ENCODE measurements at places on chromosomes 13 and 19.

GRCh38 chr13:21913010-21913409 is 242.1 kb downstream of the FGF9 start:
- DNase-seq: no peak

DNA sequence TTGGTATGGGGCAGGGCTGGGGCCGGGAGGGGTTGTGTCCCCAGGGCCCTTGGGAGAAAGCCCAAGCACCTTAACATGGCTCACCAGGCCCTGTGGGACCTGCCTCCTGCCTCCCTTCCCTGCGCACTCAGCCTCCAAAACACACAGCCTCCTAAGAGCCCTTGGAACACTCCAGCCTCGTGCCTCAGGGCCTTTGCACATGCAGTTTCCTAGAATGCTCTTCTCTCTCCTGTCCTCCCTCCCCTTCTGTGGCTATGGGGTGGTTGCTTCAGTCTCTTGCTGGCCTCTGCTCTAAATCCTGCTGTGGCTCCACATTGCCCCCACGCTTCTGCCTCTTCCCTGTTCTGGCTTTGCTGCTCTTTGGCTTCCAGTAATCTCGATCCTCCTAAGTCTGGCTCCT is 23.7 kb downstream of the HIF3A start:
- no peak for DNase-seq

DNA sequence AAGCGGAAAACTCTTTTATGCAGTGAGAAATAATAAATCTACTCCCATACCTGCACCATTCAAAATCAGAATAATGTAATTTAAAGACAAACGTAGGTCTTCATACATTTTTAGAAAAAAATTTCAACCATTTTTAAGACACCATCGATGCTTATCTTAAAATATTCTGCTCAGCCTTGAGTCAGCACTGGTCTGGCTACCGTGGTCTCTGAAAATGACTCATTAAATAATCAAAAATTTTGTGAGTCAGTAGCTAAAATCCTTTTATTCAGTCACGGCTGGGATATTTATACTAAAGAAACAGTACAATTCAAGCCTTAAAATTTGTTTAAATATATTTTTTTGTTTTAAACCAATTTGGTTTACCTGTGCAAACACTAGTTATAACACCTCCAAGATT is 2862.8 kb upstream of the PCDH20 start:
- DNase-seq: no peak

DNA sequence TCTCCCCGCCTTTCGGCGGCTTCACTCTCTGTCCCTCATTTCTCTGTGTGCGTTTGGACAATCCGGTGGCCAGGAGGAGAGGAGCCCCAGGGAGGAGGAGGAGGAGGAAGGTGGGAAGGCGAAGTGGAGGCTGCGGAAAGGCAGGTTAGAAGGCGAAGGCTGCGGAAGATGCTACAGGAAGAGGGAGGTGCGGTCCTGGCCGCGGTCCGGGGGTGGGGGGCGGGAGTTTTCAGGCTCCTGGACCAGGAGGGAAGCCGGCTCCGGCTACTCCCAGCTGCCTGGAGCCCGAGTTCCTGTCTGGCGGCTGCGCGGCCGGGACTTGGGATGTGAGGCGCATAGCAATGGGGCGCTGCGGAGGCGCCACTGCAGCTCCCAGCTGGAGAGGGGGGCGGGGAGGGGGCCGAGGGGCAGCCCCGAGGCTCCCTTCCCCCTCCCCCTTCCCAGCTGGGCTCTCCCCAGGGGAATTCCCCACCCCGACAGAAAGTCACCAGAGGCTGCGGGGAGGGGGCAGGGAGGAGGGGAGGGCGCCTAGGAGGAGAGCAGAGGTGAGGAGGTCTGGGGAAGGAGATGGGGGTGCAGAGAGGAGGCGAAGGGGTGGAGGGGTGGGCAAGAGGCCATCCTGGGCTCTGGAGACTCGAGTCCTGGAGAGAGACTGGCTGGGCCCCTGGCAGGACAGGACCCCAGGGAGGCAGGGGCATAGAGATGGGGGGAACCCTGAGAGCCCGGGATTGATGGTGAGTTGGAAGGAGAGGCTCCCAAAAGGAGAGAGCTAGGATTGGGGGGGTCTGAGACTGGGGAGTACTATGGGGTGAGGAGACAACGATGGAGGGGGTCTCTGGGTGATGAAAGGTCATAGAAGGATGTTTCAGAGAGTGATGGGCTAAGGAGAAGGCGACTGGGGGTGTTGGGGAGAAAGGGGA is 2.0 kb downstream of the LRRC4B start:
- no peak for DNase-seq

DNA sequence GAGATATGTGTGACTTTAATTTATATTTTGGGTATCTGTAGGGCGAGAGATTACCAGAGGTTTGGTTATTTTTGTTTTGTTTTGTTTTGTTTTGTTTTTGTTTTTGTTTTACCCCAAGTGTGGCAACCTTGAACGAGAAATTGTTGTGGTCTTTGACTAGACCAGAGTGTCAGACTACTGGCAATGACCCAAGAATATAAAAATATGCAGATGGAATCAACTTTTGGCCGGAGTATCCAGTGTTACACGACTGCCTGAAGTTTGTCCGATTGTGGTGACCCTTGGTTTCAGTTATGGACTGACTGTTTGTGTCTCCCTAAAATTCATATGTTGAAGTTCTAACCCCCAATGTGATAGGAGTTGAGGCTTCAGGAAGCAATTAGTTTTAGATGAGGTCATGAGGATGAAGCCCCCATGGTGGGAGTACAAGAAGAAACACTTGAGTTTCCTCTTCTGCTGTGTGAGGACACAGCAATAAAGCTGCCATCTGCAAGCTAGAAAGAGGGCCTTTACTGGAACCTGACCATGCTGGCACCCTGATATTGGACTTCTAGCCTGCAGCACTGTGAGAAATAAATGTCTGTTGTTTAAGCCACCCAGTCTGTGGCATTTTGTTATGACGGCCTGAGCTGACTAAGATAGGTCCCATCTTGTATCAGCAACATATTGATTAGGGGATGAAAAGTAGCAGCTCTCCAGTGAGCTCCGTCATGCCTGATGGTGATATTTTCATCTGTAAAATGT is 261.7 kb downstream of the MTUS2 start:
- DNase-seq: no peak

DNA sequence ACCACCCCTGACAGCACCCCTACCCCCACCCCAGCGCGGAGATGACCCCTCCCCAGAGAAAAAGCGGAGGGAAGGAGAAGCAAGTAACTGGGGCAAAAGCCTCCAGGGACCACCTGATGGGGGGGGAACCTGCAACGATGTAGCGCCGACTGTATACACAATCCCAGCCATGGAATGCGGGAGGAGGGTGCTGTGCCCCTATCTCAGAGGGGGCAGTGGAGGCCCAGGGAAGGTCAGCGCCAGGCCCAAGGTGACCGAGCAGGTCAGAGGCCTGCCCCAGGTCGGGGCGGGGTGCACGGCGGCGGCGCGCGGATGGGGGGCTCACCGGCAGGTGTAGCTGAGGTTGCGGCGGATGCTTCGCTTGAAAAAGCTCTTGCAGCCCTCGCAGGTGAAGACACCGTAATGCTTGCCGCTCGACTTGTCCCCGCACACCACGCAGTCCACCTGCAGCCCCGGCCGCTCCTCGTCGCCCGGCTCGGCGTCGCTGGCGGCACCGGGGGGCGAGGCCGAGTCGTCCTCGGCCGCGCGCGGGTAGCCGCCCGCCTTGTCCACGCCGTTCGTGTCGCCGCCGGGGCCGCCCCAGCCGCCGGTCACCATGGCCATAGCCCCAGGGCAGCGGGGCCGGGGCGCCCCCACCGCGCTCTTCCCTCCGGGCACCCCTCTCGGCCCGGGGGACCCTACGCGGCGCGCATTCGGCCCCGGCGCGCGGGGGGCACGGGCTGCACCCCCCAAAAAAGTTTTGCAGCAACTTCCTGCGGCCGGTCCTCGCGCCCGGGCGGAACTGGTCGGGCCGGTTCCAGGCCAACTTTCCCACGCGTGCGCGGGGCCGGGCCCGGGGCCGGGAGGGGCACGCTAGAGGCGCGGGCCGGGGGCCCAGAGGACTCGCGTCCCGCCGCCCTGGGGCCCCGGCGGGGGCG is 843 bp downstream of the NR2F6 start:
- no peak for DNase-seq

- no peak for DNase-seq
Observed at GRCh38 chr13:31380715-31381114, 180.9 kb downstream of the B3GLCT start.

GRCh38 chr13:110957181-110957884 is 42.5 kb upstream of the ANKRD10 start:
- DNase-seq: no peak

DNA sequence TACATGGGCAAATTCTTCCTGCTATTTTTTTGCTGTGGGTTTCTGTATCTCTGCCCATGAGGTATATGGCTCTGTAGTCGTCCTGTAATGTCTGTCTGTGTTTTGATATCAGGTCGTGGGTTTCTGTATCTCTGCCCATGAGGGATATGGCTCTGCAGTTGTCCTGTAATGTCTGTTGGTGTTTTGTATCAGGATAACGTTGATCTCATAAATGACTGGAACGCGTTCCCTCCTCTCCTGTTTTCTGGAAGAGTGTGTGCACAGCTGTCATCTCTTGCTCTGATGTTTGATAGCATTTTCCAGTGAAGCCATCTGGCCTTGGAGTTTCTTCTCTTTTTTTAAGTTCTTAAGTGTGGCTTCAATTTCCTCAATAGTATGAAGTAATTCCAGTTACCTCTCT is 57.2 kb downstream of the SOX1 start:
- DNase-seq: no peak

DNA sequence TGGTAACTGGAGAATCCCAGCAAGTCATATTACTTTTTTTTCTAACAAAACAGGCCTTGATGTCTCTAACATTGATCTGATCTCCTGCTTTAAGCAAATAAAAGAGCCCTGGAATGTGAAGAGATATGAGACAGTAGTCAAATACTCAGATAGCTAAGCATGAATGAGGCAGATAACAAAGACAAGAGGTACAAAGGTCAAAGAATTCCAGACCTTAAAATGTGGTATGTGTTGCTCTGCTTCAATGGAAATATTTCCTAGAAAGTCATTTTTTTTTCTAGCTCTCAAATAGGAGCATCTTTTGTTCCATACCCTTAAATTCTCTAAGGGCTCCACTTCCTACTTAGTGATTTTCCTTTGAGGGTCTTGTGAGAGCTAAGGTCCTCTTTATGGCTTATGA is 54.6 kb downstream of the ZNF254 start:
- DNase-seq: no peak

DNA sequence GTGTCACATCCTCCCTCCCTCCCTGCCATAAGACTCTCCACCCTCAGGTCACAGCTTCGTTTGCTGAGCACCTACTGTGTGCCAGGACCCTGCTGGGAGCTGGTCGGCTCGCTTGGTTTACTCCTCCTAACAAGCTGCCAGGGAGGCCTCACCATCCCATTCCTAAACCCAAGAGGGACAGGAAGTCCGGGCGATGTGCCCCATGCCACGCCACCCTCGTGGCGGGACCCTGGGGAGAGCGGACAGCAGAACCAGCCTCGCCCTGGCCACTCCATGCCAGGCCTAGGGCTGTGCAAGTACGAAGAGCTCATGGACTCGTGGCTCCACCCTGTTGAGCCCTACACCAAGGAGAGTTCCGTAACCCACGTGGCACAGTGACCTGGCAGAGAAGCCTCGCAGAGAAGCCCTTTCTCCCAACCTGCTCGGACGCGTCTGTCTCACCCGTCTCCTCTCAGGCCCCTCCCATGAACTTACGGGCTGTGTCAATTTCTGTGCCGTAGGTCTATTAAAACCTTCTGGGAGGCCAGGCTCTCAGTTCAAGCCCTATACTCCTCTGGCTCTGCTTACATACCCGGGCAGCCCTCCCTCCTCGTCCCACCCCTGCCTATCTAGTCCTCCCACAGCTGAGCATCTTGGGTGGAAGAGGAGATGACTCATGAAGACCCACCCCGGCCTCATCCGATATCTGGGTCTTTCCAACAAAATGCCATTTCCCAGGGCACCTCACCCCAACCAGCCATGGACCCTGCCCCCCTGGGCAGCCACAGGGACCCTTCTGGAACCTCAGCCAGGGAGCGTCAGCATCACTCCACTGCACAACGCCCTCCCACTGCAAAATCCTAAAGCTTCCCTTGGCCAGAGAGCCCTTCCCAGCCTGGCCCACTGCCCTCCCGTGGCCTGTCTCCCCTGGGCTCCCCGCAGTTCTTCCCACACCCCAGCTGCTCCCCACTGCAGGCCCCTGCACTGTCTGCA is 2.6 kb downstream of the UBXN6 start:
- DNase-seq: no peak

- DNase-seq: no peak
Observed at GRCh38 chr13:50149214-50149613, 134.0 kb downstream of the KCNRG start.

- DNase-seq: no peak
Observed at GRCh38 chr19:10389863-10390262, 9.5 kb upstream of the TYK2 start.

DNA sequence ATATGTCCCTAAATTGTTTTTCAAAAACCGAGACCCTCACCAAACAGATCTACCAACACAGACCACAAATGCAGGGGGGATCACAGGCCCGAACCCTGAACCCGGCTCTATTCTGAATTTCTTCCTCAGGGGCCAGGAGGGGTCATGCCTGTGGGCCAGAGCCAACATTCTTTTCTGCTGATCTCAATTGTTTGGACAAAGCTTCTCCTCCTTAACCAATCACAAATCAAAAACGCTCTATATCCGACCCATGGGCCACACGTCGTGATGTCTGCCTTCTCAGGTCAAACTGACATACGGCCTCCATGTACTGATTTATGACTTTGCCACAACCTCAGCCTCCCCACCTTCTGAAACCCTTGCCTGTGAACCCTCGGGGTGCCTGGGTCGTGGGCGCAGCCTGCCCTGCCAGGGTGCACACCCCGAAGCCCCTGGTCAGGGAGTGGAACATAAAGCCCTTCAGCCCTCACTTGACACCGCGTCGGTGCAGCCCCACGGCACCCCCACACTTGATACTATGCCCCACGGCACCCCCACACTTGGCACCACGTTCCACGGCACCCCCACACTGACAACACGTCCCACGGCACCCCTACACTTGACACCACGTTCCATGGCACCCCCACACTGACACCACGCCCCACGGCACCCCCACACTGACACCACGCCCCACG is 58.4 kb upstream of the C13orf46 start:
- no peak for DNase-seq

GRCh38 chr13:44388427-44389059 is 14.9 kb downstream of the SERP2 start:
- DNase-seq: no peak

DNA sequence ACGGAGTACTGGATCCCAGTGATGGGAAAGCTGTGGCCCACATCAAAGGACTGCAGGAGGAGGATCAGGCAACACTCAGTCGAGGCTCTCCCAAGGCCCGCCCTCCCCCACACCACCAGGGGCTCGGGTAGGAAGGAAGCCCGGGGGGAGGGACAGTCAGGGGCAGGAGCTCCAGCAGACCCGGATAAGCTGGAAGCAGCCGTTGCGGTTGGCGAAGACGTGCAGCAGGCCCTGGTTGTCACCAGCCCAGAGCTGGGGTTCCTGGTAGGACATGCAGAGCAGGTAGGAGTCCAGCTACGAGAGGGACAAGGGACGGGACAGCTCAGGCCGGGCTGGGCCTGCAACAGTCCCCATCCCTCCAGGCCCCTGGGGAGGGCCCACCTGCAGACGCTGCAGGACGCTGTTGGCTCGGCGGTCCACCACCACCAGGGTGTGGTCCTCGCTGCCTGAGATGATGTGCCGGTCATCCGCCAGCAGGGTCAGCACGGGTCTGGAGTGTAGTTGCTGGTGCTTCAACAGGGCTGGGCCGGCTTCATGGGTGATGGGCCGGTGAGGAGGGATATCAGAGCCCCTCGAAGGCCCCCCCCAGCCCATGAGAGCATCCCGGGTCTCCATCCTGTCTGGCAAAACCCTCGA is 1.9 kb downstream of the GNG14 start:
- DNase-seq: no peak

Data from heart right ventricle (tissue), 16 donors.